ENCODE measurements at places on chromosomes 3 and 15. TPM values are rescaled to one million over a fixed set of nuclear protein-coding genes. Genes with fewer than 3 reads are reported as not detected.

DNA sequence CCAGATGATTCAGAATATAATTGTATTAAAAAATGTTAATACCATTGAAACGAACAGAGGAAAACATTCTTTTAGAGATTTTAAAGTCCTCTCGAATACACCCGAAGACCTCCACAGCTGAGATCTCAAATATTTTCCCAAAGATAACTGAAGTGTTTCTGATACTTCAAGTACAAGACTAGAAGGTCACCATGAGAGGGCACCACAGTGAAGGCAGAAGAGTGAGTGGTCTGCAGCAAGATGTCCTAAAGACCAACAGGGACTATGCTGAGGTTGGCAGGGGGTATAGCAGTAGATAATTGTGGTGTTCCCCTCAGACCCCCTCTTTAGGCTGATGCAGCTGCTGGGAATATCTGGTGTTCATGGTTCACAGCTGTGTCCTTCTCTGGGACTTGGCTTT lies 156.5 kb downstream of the PDCD6IP start:
- DNase-seq, result no peak

DNA sequence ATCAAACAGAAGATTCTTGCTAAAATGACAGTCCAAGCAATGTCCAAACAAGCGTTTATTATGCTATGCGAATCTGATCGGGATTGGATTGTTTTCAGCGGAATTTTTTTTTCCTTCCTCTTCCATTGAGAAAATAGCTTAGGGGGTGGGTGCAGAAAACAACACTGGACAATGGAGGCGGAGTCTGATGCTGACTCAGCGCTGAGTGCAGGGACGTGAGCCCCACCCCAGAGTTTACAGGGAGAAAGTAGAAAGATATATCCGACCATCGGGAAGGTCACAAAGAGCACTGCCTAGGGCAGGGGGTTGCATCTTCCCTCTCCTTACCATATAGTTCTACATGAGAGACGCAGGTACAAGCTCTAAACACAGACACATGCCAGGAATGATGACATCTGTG lies 117.0 kb downstream of the FOXP1 start:
- DNase-seq, result no peak

GRCh38 chr3:18057471-18058091 lies 315.1 kb upstream of the TBC1D5 start:
- DNase-seq, result no peak

DNA sequence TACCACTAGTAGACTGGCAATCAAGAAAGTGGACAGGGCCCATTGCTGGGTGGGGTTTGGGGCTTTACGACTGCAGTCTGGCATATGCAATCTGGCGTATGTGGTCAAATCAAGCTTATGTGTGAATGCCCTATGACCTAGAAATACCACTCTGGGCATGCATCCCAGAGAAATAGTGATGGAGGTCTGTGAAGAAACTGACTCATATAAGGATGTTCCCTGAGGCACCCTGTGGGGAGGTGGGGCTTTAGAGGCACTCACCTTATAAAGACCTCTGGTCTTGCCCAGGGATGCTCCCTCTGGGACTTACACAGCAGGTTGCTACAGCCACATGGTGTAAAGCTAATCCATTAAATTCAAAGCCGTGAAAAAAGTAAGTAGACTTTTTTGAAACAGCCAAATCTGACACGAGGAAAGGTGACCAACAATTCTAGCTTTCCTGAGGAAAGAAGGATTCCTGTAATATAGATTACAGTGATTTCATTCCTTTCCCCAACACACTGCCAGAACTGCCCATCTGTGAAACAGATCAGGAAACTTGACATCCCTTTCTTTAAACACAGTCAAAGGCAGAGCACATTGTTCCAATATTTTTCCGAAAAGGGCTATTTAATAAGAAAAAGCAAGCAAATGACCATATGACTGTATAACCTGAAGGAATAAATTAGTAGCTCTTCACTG lies 13.6 kb downstream of the RARRES1 start:
- no peak for DNase-seq

DNA sequence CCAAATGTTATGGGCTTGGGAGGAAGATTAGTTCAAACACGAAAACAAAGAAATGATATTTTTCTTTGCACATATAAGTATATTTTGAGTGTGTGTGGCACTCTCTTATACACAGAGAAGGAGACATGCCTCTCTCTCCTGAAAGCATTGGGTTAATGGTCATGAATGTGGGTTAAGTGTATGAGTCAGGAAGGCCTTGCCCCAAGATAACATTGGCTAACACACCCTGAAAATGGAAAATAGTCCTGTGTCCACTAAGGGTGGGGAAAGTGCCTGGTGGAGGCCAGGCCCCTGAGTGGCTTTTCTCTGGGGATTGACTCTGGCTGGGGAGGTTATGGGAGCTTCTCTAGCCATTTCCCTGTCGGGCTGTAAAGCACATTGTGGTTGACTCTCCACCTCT lies 332.7 kb upstream of the ONECUT1 start:
- DNase-seq, result no peak

DNA sequence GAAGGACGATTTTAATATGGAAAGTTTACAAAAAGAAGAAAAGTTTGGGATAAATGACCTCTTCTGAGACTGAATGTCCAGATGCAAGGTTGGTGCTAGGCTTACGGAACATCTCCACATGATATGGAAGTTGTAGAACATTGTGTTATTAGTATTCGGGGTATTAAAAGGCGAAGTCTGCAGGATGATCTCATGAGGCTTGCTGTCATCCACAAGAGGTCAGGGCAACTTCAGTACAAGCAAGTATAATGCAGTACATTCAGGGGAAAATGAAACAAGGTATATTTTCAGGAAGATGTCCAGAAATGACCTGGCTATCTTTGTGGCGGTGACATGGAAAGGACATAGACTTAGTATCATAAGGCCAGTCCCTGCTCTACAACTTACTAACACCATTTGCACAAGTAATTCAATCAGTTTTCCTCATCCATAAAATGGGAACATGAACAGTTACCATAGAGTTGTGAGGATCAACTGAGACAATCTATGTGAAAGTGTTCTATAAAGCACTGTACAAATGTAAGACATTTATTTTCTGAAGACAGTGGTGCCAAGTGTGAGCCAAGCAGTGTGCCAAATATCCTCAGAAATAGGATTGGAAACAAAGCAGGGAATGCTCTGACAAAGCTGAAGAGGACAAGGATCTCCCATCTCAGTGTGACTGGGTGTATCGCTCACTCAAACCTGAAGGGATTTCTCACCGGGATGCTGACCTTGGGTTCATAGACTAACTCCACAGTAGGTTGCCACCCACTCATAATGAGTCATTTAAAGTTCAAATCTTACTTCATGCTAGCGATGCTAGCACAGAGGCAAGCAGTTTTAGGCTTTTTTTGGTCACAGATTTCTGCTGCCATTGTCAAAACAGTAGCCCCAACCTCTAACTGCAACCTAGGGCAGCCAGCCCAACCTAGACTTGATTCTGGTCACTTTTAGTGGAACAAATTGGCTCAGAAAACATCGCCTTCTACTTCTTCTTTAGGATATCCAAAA lies 118.3 kb downstream of the TIGIT start:
- DNase-seq, result no peak

GRCh38 chr15:63791228-63791627 lies 42.5 kb downstream of the HERC1 start:
- DNase-seq, result no peak

- no peak for DNase-seq
These were observed 4.5 kb upstream of the TLNRD1 start for GRCh38 chr15:80996247-80996646.

DNA sequence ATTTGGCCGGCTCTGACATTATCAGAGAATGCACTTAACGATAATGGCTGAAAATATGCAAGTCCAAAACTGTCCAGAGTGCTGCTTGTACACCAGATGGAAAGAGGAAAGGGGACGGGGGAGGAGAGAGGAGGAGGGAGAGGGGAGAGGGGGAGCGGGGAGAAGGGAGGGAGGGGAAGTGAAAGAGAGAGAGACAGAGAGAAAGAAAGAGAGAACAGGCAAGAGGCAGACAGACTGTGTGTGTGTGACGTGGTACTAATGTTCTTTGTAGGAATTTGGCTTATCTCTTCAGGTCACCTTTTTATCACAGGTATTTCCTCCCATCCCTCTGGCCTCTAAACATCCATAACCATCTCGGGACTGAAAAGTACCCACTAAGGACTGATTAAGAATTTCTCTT lies 75.1 kb upstream of the LMOD3 start:
- no peak for DNase-seq

GRCh38 chr3:56591262-56591661 lies 34.3 kb downstream of the CCDC66 start:
- no peak for DNase-seq

Gene ABTB1
- polyA plus RNA-seq, result 30.3 TPM

Gene USF3
- 6.3 TPM for polyA plus RNA-seq

Gene CCDC50
- polyA plus RNA-seq, result 15.4 TPM

Data from psoas muscle (tissue), 8 donors.